Left lung (tissue), 14 donors: ENCODE measurements at places on chromosomes 1 and 21.

GRCh38 chr1:76998582-76999223 is 131.4 kb downstream of the ST6GALNAC5 start:
- no peak for DNase-seq

DNA sequence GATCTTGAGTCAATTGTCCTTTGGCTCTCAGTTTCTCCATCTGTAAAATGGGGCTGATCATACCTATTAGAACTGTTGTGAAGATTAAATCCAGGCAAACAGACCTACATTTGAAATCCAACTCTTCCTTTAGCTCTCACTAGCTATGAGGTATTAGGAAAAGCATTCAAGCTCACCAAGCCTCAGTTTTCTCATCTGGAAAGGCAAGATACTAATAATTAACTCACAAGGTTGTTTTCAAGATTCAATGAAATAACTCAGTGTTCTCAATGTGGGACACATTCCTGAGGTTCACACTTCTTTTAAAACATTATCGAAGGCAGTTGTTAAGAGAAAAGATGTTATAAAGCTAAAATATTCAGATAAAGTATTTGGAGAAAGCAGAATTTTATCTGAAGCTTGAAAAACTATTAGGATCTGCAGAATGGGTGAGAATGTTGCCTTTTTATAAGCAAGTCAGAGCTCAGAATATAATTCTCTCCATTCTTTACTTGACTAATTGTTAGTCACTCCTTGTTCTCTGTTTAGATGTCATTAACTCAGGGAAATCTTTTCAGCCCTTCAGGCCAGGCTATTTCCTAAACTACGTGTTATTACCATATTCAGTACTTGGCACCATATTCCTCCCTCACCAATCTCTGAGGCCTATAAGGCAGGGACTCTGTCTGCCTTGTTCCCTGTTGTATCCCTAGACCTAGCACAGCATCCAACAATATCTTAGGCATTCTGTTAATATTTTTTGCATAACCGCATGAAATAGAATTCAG is 72.0 kb upstream of the VAV3 start:
- no peak for DNase-seq

GRCh38 chr1:111802110-111802509 is 46.4 kb downstream of the DDX20 start:
- no peak for DNase-seq

DNA sequence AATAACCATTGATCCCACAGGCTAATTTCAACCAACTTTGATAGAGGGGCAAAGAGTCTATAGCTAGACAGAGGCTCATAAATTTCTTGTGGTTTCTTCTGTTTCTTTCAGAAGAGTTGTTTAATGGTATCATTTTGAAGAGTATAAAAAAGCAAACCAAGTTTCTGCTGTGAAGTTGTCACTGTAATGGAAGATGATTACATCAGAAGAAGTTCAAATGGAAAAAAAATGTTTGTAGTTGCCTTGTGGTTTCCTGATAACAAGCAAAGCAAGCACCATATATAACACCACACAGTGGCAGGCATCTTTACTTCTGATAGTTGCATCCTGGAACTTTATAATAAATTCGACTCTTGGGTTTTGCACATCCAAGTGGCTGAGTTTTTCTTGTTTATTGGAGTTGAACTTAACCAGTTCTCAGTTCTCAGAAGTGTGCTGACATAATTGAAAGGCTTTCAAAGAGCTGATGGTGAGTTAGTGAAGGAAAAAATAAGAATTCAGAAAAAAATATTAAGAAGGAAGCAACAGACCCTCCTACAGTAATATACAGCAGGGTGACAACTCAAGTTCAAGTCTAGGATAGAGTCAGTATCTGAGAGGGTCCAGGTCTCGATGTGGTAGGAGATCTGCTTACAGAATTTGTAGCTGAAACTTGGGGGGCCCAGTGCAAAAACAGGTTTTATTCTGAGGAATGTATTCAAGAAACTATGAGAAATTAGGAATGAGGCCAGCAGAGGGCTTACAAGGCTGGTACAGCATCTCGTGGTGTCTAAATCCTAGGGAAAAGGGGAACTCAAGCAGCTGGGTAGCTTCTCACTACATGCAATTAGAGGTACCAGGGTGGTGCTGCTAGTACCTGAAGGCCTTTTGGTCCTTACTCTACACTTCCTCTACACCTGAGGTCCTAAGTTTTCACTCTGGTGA is 123.5 kb downstream of the CRB1 start:
- no peak for DNase-seq

DNA sequence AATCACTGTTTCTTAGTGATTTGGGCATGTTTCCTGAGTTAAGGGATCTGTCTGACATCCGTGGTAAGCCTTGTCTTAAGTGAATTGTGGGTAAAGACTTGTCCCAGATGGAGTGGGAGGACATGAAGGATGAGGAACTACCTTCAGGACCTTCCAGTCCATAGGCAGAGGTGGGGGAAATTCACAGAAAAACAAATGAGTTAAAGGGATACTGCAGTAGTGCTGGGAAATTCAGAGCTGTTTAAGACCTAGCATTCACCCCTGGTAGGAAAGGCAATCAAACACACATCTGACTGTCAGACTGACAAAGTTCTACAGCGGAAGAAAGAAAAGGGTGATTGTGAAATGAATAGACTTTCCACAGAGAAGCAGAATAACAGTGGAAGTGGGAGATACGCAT is 3.0 kb downstream of the GNAT2 start:
- no peak for DNase-seq

DNA sequence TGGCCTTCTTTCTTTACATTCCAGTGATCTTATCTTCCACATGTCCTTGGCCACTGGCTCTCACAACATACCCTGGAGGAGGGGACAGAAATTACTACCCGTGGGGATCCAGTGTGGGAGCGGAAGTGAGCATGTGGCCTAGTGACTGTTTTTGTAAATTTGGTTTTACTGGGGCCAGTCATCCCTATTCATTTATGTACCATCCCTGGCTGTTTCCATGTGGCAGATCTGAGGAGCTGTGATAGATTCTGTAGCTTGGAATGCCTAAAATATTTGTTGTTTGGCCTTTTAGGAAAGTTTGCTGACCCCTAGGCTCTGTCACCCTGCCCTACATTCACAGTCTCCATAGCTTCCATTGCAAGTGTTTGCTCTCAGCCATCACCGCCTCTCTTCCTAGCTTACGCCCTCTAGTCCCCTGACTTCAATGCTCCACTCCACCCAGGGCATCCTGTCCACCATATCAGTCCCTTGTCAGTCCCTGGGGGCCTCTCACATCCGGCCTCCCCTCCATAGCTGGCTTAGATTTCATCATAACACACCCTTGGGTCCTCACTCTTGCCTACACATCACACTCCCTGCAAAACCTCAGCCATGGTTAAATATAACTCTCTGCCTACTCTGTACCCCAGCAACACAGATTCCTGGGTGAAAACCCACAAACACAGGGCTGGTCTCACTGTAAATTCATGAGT is 25.8 kb downstream of the DHCR24 start:
- DNase-seq, result no peak

DNA sequence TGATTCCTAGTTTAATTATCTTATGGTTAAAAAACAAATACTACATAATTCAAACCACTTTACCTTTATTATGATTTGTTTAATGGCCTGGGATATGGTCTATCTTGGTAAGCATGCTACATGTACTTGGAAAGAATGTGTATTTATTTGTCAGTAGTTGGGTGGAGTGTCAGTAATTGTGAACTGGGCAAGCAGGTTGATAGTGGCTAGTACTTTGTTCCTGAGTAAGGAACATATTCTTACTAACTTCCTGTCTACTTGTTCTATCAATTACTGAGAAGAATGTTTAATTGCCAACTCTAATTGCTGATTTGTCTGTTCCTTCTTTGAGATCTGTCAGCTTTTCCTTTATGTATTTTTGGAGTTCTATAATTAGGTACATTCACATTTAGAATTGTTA is 49.2 kb upstream of the ABCG1 start:
- DNase-seq, result no peak

- DNase-seq, result no peak
These were observed 168.8 kb upstream of the B3GALT2 start for GRCh38 chr1:193355178-193355577.

GRCh38 chr21:40284409-40284808 is 417.2 kb downstream of the PCP4 start:
- no peak for DNase-seq

DNA sequence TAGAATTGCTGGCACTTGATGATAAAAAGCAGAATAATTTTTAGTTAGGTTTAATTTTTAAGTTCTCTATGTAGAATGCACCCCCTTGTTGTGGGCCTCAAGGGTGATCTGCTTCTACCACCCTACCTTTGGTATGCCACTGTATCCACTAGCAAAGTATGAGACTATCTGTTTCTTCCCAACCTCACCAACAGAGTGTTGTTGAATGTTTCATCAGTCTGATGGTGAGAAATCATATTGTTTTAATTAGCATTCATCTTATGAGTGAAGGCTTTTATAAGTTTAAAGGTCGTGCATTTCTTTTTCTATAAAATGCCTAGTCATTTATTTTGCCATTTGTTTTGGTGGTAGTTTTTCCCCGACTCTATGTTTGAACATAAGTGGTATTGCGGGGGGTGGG is 141.0 kb downstream of the MAGI3 start:
- no peak for DNase-seq

GRCh38 chr1:236795757-236796667 is 920 bp downstream of the MTR start:
- no peak for DNase-seq

GRCh38 chr21:29230551-29231261 is 68.0 kb upstream of the BACH1 start:
- no peak for DNase-seq

- DNase-seq, result no peak
These were observed 22.9 kb upstream of the NDC1 start for GRCh38 chr1:53860967-53861411.

GRCh38 chr21:28086861-28087581 is 905.7 kb downstream of the LTN1 start:
- DNase-seq, result no peak

GRCh38 chr21:36628761-36629460 is 70.0 kb upstream of the SIM2 start:
- DNase-seq, result no peak

DNA sequence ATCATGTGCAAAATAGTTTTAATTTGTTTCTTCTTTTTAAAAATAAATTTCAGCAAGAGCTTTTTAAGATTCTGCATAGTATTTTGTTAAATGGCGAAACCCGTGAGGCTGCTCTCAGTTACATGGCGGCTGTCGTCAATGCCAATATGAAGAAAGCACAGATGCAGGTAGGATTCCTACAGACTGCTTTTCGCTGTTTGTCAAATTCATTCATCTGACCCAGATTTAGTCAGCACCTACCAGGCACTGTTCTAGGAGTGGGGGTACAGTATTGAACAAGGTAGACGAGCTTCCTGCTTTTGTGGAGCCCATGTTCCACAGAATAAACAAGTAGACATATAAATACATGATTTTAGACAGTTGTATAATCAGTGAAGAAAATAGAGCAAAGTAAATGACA is 78.1 kb upstream of the KIF1B start:
- no peak for DNase-seq

GRCh38 chr1:44881011-44881632 is 38.1 kb upstream of the PTCH2 start:
- DNase-seq, result no peak

GRCh38 chr1:219703368-219703639 is 90.4 kb upstream of the ZC3H11B start:
- no peak for DNase-seq

- DNase-seq, result no peak
These were observed 22.9 kb upstream of the TTLL7 start for GRCh38 chr1:84021822-84022221.

DNA sequence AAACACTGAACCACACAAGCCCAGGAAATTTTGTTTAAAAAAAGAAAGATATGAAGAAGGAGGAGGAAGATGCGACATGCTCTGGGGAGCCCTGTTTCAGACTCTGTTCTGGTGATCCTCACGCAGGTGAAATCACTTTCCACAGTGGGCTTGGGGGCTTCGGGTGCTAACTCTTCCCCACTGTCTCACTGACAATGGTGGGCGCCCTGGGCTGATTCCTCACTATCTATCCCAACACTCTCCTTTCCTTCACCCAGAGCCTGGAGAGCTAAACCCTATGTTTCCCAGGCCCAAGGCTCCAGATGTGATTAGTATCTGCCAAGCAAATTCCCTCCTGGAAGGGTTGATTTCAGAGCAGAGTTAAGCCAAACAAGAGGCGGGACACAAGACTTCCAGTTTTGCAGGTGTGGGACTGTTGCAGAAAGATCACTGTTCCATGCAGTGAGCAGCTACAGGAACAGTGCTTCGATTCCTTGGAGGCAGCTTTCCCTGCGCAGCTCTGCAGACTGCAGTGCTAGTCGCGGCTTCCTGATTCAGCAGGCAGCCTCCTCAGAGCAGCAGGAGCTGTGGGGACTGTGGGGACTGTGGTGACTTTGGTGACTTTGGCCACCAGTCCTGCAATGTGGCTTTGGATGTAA is 168.3 kb downstream of the RHOU start:
- no peak for DNase-seq

DNA sequence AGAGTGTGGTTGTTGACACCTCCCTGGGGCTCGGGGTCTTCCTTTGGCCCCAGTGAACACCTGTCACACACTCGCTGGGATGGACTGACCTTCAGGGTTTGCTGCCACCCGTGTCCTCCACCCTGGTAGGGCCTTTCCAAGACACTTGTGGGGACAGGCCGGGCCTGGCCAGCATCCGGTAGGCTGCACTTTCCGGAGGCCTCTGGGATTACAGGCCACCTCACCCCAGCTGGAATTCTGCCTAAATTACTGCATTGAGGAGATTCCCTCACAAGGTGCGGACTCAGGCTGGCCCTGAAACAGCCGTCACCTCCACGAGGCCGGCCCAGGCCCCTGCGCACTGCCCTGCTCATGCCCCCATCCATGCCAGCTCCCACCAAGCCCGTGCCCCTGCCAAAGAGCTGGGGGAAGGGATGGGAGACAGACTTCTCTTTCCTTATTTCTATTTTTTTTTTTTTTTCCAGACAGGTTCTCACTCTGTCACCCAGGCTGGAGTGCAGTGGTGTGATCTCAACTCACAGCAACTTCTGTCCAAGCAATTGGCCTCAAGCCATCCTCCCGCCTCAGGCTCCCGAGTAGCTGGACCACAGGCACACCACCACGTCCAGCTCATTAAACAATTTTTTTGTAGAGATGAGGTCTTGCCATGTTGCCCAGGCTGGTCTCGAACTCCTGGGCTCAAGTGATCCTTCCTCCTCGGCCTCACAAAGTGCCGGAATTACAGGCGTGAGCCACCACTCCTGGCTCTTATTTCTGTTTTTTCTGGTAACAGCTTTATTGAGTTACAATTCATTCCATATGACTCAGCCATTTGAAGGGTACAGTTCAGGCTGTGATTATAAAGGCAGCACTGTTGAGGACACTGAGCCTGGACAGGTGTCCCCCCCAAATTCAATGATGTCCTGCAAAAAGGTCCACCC is 11.3 kb downstream of the CSTB start:
- no peak for DNase-seq

GRCh38 chr1:43241413-43241836 is 28.4 kb upstream of the TMEM125 start:
- DNase-seq, result no peak

- no peak for DNase-seq
These were observed 40.6 kb downstream of the ZBTB17 start for GRCh38 chr1:15935056-15935950.

GRCh38 chr1:234313171-234313570 is 60.1 kb upstream of the COA6 start:
- DNase-seq, result no peak

- DNase-seq, result no peak
These were observed 19.8 kb upstream of the UBR4 start for GRCh38 chr1:19229828-19230325.
